NCI-H1048 (cell line): ENCODE measurements at places on chromosomes 16 and 17.
A peak's percentile ranks its signal among the peaks of the same experiment; 100 is the strongest.

DNA sequence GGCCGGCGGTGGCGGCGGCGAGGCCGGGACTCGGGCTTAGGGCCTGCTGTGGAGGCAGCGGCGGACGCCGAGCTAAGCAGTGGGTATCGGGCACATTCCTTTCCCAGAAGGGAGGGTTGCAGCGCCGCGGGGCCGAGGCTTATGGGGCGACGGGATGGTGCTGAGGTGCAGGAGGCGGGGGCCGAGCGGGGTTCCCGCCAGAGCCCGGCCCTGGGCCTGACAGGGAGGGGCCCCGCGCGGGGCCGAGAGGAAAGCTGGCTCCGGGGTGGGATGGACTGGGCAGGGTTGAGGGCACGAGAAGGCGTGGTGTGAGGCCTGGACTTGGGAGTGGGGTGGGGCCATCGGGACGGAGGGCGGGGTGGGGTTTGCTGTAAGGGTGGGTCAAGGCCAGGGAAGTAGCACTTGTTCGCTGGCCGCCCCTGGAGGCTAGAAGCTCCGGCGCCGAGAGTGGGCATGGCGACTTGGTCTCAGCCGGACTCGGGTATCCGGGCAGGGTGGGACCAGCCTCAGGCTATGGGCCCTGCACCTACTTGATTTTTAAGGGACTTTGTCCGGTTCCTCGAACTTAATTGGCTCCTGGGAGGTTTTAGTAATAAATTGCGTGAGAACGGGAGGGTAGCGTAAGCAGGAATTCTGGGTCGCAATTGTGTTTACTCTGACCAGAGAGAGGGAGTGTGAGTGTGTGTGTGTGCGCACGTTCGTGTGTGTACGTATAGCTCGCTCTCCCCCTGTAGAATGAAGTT, 396 bp downstream of the NFE2L1 start:
- DNase-seq: peak; percentile 8

DNA sequence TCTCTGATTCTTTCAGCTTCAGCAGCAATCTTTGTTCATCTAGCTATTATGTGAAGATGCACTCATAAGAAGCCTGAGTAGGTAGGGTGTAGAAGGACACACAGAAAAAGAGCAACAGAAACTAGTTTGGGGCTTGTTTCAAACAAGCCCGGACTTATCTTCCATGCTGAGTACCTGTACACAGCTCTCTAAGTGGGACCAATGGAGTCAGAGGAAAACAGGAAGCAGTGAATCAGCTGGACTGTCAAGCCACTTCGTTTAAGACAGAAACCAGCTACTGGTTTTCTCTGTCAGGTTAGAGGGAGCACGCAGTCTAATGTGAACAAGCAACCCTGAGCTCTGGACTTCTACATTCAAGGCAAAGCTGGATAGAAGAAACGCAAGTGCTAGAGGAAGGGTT, 16.0 kb downstream of the MAP2K6 start:
- no peak for DNase-seq

- no peak for DNase-seq
Observed at GRCh38 chr17:63821804-63822203, 5.4 kb upstream of the PSMC5 start.

GRCh38 chr17:58302171-58302918, 21.6 kb upstream of the MPO start:
- no peak for DNase-seq

DNA sequence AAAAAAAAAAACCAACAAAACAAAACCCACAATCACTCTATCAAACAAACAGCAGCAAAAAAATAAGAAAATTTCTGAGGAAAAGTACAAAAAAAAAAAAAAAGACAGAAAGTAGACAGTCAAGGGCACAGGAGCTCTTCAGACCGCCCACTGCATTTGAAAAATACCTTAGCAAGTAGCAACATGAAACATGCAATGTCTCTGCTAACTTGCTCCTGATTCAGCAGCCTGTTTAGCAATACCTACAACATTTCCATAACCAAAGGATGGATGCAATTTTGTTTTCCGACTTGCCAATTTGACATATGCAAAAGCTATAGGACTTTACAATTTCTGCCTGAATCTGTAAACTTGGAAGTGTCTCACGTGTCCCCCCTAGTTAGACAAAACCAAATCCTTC, 57.4 kb downstream of the SYNRG start:
- no peak for DNase-seq

GRCh38 chr17:65733314-65733713, 171.9 kb upstream of the AXIN2 start:
- no peak for DNase-seq
